Fibroblast of gingiva (primary cell): ENCODE measurements at places on chromosomes 3 and 15.

DNA sequence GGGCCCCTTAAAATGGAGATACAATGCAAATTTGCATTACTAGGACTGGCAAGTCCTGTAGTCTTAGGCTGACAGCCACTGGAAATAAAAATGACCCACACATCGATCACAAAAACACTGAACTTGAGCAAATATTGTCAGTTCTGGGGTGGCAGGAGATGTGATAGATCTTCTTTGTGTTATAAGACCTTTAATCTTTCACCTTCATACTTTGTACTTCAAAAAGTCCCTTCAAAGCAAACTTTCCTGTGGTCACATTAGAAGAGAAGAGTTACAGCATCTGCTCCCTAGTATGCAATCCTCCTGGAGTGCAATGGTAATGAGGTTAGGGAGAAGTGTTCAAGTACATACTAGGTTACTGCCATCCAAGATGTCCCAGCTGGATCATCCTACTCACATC, 149.4 kb upstream of the KCNMB2 start:
- no peak for DNase-seq

GRCh38 chr3:140388202-140388922, 289.5 kb upstream of the TRIM42 start:
- no peak for DNase-seq

- peak; percentile 42 for DNase-seq
Measured at GRCh38 chr15:73959012-73959581, 32.8 kb downstream of the LOXL1 start.

- peak; percentile 57 for DNase-seq
Measured at GRCh38 chr3:77513542-77513941, 473.6 kb downstream of the ROBO2 start.

GRCh38 chr15:41276831-41277230, 45.8 kb downstream of the CHP1 start:
- no peak for DNase-seq

- DNase-seq, result no peak
Measured at GRCh38 chr3:194194757-194195085, 58.8 kb downstream of the HES1 start.

DNA sequence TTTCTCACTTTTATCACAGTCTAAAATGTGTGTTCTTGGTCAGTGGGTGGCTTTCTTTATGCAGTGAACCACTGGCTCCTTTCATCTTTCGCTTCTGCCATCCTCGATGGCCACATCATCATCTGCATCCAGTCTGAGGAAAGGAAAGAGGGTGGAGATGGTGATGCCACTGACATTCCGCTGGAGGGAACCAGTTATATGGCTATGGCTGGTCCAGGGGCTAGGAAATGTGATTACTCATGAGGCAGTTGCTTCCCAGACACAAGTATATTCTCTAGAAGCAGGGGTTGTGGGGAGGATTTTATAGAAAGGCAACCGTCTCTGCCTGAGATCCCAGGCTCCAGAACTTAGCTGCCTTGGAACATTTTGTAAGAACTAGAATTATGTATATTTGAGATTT, 246.7 kb upstream of the AZI2 start:
- no peak for DNase-seq

- DNase-seq, result no peak
Measured at GRCh38 chr3:197447057-197447456, 108.7 kb downstream of the BDH1 start.

- DNase-seq, result no peak
Measured at GRCh38 chr15:99443768-99444446, 121.9 kb upstream of the MEF2A start.

DNA sequence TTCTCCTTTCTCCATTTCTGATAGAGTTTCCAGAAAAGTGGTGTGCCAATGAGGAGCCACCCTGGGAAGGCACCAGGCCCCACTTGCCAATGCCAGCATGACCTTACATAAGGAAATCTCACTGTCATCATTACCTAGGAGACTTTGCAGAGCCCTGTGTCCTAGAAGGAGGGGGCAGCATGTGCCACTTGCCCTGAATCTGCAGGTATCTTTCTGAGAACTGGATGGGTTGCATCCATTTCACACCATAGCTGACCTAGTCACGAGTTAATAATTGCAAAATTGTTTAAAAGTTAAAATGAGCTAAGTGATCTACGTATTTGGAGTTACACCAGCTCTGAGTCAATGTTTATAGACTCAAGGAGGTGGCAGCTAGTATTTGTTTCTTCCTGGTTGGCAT, 14.3 kb downstream of the CA12 start:
- no peak for DNase-seq

DNA sequence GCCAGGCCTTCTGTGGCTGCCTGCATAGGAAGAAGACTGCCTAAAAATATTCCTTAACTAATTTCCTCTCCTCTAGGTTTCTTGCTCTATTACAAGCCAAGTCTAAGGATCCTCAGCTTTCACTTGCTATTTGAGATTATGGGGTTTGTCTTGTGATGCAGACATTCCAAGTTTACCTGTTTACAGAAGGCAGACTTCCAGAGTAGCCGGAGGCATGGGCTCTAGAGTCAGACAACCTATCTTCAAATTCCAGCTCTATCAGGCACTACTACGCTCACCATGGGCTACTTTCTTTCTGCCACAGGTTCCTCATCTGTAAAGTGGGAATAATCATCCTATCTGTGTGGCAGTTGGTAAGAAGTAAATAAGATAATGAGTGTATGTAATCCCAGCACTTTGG, 95.6 kb upstream of the BCL6 start:
- DNase-seq, result no peak

DNA sequence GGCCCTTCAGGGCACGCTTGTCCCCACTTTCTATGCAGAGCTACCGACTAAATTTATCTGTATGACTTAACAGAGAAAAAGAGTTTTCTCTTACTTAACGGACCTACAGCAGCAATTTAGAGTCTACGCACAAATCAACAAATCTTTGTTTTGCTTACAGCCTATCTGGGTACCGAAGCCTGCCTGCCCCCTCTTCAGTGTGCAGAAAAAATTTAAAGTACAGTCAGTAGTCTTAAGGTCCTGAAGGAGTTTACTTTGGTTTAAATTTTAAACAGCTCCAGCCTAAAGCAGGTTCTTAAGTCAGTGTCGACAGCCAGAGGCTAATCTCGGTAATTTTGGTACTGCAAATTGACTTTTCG, 570 bp downstream of the SACM1L start:
- no peak for DNase-seq

DNA sequence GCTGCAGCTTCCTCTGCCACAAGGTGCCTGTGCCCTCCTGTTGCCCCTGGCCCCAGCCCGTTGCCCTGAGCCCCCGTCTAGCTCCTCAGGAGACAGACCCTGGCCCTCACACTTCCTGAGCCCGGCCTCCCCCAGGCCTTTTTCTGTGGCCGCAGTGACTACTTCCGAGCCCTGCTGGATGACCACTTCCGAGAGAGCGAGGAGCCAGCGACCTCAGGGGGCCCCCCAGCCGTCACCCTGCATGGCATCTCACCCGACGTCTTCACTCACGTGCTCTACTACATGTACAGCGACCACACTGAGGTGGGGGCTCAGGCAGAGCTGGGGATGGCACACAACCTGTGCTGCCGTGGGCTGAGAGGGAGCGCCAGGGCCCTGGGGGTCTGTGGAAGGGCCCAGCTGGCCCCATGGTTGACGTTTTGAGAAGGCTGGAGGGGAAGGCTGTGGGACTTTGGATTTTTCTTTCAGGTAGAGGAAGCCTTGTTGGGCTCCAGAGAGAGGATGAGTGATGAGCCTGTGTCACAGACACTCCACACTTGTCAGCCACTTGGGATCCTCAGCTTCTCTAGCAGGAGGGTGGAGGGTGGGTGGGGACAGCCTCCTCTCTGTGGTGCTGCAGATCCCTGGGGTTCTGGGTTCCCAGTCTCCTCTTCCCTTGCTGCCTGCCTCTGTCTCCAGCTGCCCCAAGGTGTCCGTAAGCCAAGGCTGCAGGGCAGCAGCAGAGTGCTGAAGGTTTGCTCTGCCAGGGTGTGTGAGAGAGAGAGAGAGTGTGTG, 5.0 kb downstream of the ABTB1 start:
- no peak for DNase-seq

DNA sequence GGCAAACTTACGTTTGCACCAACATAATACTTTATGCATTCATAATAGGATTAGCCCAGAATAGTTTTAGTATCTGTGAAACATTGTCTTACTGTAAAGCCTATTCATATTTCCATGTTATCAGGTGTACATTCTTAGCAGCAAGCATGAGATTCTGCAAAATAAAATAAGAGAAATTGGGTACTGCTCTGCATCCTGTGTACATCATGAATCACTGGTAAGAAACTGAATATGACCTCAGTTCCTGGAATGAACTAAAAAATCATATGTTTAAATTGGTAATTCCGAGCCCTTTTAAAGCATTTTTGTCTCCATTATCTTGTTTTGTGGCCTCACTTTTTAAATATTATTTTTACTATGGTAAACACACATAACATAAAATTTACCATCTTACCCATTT, 605.1 kb downstream of the ROBO1 start:
- no peak for DNase-seq

GRCh38 chr3:158912621-158913020, 110.8 kb downstream of the MFSD1 start:
- no peak for DNase-seq

DNA sequence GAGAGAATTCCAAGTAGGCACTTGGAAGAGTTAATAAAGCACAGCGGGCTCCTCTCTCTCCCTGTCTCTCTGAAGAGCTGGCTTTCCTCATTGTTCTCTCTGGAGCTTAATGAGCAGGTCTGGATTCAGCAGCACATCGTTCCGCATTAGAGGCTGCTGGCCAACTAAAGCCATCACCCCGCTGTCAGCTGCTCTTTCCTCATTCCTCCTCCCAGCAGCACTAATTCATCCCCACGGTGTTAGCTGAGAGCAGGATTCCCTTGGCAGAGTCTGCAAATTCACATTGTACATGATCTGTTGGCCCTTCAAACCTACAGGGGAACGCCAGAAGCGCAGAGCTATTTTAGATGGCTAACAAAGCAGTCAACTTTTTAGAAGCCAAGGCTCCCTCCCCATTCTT, 44.2 kb downstream of the SGO1 start:
- DNase-seq, result peak; percentile 14

DNA sequence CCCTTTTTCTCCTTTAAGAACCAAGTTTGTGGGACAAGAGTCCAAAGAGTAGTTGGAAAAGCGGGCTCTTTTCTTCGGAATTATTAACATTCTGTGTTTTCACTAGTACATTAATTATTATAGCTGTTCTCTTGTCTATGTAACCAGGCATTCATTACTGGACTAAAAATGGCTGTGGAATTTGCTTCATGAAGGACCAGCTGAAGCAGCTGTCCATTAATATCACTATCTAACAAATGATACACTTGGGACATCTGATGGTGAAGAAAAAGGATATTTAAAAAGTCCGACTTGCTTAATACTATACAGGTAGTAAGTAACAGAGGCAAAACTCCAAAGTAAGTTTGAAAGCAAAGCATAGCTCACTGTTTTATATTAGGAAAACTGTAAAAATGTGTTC, 728.9 kb upstream of the DPPA4 start:
- DNase-seq, result no peak

- DNase-seq, result no peak
Measured at GRCh38 chr15:66655511-66655910, 46.5 kb upstream of the SMAD6 start.

DNA sequence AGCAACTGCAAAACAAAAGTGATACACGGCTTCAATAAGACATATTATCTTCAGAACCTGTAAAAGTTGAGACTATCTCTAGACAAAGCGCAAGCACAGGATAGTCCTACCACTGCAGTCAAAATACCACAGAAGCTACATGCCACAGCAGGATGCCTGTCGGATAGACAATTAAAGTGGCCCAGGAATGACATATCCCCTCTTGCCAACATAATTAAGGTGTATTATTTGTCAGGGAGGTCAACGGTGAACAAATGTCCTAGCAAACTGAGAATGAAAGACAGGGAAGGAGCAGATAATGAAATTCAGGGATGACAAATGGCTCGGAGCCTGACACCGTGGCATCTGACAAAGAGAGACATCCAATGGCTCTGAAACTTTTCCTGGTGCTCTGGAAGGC, 185.7 kb downstream of the MECOM start:
- DNase-seq, result no peak

DNA sequence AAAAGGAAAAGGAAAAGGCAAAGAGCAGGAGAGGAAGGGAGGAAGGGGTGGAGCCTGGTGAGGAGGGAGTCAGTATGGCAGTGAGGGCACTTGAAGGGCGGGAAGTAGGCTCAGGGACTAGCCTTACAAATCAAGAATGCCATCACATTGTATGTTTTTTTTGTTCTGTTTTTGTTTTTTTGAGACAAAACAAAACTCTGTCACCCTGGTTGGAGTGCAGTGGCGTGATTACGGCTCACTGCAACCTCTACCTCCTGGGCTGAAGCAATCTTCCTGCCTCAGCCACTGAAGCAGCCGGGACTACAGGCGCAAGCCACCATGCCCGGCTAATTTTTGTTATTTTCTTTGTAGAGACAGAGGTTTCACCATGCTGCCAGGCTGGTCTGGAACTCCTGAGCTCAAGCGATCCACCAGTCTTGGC, 10.5 kb upstream of the PIK3CB start:
- no peak for DNase-seq

GRCh38 chr15:71810256-71811035, at the start of gene NR2E3:
TSS of gene NR2E3 (plus strand) at chr15:71810554. CDS start at chr15:71810744, 190 bp downstream.
- no peak for DNase-seq

DNA sequence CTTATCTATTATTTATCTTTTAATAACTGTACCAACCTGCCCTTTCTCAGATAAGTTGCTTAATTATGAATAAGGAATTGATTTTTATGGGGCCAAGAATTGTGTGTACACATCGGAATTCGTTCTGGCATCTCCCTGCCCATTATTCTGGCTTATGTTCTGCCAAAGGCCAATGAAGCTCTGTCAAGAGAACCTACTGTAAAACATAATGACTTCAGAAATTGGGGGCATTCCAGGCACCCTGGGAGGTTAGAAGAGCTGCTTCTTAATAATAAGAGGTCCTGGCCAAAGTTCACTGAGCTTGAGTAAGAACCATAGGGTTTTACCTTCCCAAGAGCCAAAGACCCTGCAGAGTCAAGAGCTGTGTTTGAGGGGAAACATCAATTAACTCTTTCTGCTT, 261.7 kb downstream of the SLC9A9 start:
- DNase-seq, result peak; percentile 72

GRCh38 chr3:105791131-105791530, 77.7 kb downstream of the CBLB start:
- DNase-seq, result peak; percentile 85

- no peak for DNase-seq
Measured at GRCh38 chr3:108239082-108239481, 16.9 kb upstream of the IFT57 start.

DNA sequence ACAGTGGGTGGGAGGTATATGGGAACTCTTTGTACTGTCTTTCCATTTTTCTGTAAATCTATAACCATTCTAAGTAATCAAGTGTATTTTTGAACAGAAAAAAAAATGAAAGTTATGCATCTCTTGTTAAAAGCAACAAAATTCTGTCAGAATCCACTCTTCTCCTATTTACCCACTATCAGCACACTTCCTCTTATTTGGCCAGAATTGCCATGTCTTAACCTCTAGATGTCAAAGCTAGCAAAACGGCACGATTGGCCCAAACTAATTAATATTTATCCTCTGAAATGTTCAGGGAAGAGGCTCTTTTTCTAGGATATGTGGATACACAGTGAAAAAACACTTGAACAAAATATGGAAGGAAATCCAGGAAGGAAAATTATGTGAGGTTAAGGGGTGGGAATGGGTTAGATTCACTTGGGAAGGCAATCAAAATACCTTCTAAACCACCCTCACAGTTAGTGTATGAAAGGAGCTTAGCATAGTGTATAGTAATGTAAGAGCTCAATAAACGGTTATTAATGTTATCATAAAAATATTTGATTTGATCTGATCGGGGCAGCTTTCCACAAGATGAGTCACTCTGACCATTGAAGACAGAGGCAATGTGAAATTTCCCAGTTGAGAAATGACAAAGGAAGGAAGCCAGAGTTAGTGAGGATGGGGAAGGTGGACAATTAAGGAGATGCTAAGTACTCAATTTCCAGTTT, 20.1 kb upstream of the TGFBR2 start:
- DNase-seq, result no peak
